Activated T-cell treated with anti-CD3 and anti-CD28 coated beads, Interleukin-2, amount 50 U/mL, for 72 hours (primary cell): ENCODE measurements at places on chromosomes 2 and 18.

DNA sequence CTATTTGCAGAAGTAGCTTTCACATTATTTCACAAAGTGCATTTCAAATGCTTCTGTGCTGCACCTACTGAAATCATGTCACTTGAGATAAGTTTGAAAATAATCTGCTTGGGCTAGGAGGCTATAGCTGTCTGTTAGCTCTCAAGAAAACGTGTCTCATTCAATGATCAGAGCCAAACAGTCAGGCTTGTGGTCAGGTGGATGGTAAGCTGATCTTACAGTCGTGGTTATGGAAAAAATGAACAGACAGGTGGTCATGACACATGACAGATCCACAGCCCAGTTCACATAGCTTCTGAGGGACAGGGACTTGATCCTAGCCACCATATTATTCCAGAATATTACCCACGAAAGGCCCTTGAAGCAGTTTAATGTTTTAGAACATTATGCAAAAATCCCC, 26.5 kb upstream of the RFX8 start:
- peak; percentile 20 for DNase-seq

DNA sequence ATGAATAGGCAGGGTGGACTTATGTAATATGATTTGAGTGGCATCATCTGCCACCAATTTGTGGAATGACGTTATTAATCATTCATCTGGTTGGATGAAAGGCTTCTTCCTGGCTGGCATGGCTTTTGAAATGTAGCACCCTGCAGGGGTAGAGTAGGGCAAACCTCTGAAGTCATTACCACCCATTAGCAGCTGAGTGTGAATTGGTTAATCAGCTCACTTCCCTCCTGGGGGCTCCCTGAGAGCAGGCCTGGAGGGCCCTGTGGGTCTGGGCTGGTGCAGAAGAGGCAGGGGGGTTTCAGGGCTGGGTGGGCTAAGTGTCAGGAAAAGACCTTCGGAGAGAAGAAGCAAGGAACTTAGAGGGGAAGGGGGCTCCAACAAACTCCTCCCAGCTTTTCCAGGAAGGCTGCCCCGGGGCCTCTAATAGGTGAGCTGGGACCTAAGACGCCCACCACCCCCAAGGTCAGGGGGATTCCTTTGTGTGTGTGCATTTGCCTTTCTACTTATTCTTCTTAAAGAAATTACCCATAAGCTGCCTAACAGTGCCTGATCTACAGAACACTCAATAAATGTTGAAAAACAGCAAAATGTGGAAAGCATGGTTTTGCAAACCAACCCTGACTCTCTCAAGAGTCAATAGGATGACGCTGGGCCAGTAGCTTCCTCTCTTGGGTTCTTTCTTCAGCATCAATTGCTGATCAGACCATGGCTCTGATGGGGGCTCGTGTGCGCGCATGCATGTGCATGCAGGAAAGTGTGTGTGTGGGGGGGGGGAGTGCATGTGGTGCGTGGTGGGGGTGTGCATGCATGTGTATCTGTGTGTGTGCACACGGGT, 49.7 kb upstream of the ZNF516 start:
- DNase-seq: no peak

DNA sequence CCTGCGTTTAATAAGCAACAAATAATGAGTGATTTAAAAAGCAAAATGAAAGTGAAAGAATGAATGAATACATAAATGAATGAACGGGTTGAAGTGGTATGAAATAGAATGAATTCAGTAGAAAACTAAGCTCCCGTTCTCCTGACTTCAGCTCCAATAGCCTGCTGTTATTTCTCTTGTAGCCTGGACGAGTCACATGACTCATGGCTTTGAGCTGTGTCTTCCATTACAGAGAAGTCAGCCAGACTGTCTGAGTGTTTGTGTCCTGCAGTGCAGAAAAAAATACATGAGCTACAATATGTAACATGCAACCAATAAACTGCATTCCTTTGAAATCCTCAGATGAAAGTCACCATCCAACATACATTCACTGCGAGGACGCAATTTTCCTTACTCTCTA, 21.2 kb downstream of the SCG2 start:
- DNase-seq: no peak

DNA sequence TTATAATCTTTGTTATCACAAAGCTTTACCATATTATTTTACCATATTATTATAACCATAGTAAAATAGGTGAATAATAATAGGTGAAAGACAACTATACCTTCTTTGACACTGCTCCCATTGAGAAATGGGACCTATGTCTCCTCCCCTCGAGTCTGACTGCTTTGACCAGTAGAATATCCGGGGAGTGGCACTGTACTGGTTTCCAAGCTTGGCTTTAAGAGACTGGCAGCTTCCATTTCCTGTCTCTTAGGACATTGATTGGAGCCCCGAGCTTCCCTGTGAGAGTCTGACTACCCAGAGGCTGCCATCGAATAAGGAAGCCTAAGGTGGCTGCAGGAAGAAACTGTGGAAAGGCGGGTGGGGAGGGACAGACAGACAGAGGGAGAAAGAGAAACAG, 40.1 kb upstream of the PLEKHM3 start:
- no peak for DNase-seq

DNA sequence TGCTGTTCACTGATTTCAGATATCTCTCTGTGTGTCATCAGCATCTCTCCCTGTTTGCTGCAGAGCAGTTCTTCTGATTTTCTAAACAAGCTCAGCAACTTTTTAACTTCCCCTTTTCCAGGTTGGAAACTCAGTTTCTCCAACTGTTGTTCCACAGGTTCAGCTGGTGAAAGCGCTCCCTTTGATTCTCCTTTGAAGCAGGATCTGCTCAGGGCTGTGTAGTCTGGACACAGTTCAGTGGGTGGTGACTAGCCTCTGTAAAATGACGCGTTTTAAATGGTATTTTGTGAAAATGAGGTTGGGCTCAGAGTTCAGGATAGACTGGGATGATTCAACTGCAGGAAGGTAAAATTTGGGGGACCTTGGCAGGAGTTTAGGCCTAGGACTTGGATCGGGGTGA, 106.3 kb downstream of the TRIM43 start:
- DNase-seq: no peak

DNA sequence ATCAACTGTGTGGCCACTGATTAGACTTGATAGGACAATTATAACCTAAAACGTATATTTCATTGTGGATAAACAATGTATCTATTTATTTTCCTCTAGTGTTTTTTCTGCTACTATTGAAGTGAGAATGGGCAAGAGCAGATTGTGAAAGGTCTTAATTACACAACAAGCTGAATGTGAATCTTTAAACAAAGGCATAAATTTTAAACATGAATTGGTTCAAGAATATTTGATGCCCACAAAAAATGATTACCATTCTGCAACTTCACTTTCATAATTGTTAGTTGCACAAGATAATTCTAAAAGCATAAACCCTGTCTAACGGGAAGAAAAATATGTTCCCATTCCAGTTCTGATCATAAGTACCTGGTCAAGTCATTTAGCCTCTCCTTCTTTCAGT, 285.6 kb downstream of the GULP1 start:
- no peak for DNase-seq

DNA sequence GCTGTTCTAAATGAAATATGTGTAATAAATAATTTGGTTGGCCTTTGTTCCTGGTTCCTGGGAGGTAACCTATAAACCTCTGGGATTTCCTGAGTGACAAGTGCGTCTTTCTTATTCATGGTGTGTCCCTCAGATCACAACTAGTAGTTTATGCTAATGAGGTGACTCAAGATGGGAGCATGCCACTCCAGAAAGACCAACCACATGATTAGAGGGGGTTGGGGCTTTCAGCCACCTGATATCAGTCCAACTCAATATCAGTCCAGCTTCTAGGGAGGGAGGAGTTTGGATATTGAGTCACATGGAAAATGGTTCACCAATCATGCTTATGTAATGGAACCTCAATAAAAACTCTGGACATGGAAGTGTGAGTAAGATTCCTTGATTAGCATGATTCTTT, 96.6 kb downstream of the QPCT start:
- no peak for DNase-seq

GRCh38 chr18:24678107-24678506, 217.7 kb downstream of the HRH4 start:
- no peak for DNase-seq

DNA sequence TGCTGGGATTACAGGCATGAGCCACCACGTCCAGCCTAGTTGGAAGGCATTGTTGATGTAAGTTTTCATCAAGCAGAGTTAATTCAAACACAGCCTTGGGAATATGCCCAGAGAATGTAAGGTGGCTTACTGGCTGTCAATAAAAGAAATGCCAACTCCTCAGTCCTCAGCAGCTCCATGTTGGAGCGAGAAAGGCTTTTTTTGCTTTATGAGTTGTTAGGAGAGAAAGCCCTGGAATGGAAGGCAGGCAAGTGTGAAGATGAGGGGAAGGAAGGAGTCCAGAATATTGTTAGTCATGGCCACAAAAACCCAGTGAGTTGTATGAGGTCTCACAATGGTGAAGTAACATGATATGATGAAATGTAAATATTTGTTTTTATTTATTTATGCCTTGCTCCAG, 57.1 kb downstream of the MAP4K4 start:
- DNase-seq: no peak

GRCh38 chr2:50103442-50103841, 928.5 kb downstream of the NRXN1 start:
- no peak for DNase-seq

GRCh38 chr2:191804766-191805165, 42.1 kb downstream of the CAVIN2 start:
- no peak for DNase-seq

DNA sequence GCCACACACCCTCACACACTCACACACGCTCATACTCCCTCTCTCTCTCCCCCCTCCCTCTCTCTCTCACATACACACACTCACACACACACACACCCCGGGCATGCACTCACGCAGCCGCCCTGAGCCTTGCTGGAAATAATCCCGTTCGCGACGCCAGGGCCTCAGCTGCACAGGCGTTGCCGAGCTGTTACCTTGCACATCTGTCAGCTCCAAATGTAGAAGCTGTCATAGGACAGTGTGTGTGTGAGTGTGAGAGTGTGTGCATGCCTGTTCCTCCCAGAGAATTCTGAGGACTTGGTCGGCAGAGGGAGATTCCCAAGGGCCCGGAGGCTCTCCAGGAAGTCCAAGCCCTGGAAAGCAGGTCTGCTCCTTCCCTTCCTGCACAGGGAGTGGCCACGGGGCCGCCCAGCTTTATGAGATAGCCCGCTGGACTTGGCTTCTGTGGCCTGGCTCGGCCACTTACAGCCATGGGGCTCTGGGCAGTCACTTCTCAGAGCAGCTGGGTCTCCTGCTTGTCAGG, 8.6 kb downstream of the SPR start:
- no peak for DNase-seq

GRCh38 chr18:48460929-48461583, 51.9 kb upstream of the ZBTB7C start:
- DNase-seq: no peak

- no peak for DNase-seq
These were observed 446.1 kb upstream of the MYT1L start for GRCh38 chr2:2777213-2777612.

DNA sequence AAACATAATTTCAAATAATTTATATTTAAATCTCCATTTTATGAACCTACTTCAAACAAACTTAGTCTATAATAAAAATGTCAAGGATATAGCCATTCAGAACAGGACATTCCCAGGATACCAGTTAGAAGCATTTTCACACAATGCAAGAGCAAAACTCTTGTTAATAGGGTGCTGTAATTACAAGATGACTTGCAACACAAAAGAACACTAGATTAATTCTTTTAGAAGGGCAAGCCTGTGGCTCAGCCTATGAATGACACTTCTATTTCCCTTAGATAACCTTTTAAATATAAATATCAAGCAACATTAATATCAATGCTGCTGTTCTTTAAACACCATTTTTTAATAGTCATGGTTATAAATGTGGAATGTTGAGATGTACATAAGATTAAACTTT, 157.9 kb upstream of the SCN7A start:
- DNase-seq: no peak

DNA sequence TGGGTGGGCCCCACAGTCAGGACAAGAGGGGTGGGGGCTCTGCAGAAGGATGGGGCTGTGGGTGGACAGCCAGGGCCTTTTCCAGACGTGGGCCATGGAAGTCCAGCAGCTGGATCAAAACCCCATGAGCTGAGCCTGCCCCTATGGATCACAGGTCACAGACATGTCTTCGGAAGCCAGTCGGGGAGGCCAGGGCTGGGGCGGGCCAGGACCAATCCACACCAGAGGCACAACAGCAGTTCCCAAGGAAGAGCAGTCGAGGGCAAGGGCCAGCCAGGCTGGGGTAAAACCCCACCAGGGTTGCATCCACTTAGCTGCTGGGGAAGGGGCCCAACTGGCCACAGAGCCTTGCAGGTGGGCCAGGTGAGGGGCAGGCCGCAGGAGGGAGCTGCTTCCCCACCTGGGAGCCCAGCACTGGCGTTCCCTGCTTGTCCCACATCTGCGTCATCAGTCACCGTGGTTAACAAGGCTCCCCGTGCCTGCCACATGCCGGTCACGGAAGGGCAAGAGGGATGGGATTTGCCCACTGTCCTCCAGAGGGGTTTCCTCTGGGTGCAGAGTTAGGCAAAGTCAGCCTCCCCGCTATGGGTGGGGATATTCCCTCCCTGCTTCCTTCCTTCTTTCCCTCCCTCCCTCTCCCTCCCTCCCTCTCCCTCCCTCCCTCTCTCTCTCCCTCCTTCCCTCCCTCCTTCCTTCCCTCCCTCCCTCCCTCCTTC, 46.4 kb upstream of the ODC1 start:
- DNase-seq: no peak

- DNase-seq: no peak
These were observed 16.7 kb downstream of the BCL11A start for GRCh38 chr2:60536746-60537145.

- DNase-seq: no peak
These were observed 44.5 kb downstream of the SH3RF3 start for GRCh38 chr2:109173311-109174171.

DNA sequence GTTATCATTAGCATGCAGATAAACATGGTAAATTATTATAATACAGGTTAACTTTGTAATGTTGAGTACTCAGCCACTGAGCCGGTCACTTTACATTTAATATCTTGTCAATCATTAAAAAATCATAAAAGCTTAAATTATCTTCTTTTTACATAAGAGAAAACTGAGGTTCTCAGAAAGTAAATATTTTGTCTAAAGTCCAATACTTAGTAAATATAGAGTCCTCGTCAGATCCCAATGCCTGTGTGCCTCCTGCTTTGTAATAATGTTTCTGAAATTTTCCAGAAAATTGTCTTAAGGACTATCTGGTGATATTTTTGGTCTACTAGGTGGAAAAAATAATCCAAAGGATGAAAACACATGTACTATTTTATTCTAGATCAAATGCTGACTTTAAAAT, 116.3 kb upstream of the WDSUB1 start:
- DNase-seq: no peak

DNA sequence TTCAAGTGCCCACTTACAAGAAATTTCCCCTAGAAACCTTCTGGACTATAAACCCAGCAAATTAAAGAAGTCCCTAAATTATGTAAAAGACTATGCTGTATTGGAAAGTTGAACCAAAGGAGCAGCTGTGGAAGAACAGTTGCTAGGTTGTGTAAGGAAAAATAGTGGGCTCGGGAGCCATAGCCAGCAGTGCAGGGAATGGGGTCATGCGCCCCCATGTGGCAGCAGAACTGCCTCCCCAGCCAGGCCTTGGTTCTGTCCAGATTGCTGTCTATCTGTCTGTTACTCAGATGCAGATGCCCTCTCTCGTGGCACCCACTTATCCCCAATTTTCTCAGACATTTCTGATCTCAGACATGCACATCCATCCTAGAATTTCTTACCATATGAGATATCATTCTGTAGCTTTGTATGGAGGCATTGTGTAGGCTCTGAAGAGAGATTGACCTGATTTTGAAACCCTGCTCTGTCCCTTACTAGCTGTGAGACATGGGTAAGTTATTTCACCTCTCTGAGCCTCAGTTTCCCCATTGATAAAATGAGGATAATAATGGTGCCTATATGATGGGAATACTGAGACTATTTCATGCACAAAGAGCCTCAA, 258.3 kb downstream of the SS18 start:
- peak; percentile 16 for DNase-seq
